ENCODE measurements at places on chromosomes 12 and 14.

DNA sequence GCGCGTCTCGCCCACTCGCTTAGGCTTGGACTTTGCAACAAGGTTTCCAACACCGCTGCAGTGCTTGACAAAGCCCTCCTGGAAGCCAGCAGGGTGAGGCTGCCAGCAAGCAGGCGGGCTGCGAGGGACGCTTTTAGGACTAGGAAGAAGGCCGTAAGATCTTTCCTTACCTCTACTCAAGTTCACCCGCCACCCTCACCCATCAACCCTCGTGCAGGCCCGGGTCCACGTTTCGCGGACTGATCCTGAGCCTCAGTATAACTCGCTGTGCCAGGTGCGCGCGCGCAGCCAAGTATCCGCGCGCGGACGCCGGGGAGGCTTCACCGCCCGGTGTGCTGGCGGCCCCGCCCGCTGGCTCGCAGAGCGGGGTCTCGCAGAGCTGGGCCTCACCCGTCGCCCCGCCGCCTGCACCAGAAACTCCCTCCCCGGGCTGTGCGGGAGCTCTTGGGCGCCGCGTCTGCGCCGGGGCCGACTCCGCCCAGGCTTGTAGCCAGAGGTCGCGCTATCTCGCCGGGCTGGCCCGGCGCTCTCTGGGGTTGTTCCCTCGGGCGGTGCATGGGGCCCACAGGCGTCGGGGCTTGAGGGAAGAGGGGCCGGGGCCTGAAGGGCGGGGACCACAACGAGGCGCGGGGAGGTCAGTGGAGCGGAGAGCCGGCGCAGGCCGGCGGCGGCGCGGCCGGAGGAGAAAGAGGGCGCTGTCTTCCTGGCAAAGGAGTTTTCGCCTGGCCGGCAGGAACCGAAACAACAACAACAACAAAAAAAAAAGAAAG is 7.6 kb upstream of the SIX1 start:
- DNase-seq: peak; percentile 62

GRCh38 chr12:53750812-53751335 is 905 bp downstream of the CISTR start:
- DNase-seq: peak; percentile 66

DNA sequence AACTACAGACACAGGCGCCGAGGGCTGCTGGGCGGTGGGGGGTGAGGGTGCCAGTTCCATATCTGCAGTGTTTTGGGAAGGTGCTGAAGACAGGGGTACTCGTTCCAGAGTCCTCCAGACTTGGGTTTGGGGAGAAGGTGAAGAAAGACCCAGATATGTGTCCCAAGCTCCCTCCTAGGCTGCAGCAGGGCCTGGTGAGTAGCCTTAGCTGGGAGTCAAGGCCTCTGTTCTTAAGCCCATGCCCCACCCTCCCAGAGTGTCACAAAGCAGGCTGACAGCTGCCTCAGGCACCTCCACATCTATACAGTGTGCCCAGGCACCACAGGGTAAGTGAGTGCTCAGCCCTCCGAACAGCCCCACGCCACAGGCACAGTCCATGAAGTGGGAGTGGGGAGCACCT is 4.3 kb downstream of the NCKAP5L start:
- DNase-seq: no peak

DNA sequence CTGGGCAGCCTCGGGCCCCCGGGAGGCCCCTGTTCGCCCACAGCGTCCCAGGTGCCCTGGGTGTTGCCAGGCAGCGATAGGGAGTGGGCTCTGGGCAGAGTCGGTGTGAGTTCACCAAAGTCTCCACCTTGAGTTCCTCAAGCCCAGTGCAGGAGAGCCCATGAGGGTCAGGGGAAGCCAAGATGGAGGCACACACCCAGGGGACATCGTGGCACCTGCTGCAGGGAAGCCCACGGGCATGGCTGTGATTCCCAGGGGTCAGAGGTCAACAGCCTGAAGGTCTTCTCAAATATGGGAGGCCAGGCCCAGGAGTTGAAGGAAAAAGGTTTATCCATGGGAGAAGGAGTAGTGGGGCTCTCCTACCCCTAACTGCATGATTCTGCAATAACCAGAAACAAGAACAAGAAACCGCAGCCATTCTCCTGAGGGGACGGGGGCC is 148.8 kb downstream of the ADGRD1 start:
- no peak for DNase-seq

DNA sequence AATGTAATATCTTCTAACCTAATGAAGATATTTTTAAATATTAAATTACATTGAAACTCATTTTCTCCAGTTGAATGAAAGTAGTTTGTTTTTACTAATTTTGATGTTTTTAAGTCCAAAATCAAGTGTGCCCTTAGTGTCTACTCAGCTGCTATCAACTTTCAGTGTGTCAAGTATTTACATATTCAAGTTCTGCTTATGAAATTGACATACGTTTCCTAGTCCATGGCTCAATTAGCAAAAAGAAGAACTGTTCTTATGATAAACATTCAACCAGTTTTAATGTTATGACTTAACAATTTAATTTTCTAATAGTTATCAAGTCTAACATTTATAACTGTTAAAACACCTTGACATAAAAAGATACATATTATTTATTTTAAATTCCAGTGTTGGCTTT is 137.1 kb downstream of the DUSP6 start:
- DNase-seq: no peak

DNA sequence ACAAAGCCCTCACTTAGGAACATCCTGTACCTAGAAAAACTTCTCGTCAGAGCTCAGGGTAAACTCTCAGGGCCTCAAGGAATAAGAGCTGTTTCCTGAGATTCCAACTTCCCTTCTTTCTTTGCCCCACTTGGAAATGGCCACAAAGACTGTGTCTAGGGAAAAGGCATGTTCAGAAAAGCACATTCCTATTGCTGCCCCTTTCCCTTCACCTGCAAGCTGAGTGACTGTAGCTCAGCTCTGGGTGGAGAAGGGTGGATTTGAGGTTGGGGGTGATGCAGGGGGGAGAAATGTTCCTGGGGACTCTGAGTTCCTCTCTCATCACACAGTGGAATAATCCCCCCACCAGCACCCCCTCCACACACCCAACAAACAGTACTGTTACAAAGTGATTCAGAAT is 6.8 kb downstream of the ENDOU start:
- no peak for DNase-seq

- no peak for DNase-seq
These were observed 162.7 kb downstream of the BMP4 start for GRCh38 chr14:53793790-53794505.

- no peak for DNase-seq
These were observed 62.2 kb downstream of the VEZT start for GRCh38 chr12:95279856-95280255.

- no peak for DNase-seq
These were observed 30.3 kb upstream of the IFNG start for GRCh38 chr12:68189821-68190242.

DNA sequence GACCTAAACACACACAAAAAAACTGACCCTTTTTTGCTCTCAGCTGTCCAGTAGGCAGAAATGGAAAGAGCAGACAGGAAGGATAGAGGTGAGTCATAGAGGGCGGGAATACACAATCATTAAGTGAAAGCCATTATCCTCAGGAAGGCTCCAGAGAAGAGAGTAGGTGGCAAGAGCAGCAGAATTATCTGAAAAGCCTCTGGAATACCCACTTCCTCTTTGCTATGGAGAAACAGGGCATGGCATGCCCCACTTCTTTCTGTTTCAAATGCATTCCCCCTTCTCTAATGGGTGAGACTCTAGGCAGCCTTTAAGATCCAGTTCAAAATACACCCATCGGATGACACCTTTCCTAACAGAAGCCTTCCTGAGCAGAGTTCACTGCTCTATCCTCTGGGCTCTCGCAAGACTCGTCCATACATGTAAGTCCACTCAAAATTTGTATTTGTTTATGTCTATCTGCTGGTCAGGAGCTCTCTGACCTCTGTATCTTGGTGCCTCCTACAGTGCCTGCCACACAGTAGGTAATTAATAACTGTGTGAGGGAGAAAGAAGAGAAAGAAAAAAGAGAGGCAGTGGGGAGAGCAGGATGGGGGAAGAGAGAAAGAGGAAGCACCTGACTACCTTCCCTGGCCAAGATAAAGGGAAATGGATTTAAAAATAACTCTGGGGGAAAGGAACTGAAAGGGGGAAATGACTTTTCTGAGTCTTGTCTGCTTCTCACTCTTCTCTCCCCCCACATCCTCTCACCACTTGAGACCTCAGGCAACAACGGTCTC is 8.5 kb downstream of the KLHL33 start:
- DNase-seq: peak; percentile 38

GRCh38 chr12:116539905-116540482 is 19.2 kb upstream of the MAP1LC3B2 start:
- no peak for DNase-seq

DNA sequence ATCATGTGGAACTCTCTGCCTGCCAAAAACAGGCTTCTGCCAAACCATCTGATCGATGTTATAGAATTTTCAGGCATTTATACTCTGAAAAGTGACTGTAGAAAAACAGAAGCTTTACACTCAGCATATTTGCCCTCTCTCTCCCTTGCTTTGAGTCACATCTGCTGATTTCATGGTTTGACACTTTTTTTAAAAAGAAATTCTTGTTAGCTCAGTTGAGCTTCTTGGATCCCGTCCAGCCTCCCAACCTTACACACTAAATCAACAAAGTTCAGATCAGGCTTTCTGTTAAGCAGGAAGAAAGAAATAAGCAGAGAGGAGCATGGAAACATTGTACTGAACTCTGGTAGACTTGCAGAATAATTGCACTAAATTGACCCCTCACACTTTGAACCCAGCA is 193.6 kb upstream of the SEL1L start:
- DNase-seq: no peak

- DNase-seq: peak; percentile 90
These were observed 32.0 kb downstream of the ANAPC7 start for GRCh38 chr12:110371408-110372055.

- no peak for DNase-seq
These were observed 162.7 kb downstream of the BTG1 start for GRCh38 chr12:91982946-91983345.

DNA sequence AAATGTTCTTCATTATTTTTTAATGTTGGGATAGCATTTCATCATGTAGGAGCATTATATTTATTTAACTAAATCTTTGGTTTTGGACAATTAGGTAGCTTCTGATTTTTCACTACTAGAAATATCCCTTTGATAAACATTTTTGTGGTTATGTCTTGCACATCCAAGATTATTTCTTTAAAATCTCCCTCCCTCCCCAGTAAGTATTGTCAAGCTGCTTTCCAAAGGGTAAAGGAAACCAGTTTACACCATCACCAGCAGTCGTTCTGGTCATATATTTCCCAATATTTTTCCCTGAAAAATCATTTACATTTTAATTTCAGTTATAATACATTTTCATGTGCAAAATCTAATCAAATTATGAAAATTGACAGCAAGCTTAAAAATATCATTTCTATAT is 11.1 kb downstream of the CD69 start:
- no peak for DNase-seq

- DNase-seq: no peak
These were observed 270.8 kb downstream of the FOXG1 start for GRCh38 chr14:29037411-29037810.

DNA sequence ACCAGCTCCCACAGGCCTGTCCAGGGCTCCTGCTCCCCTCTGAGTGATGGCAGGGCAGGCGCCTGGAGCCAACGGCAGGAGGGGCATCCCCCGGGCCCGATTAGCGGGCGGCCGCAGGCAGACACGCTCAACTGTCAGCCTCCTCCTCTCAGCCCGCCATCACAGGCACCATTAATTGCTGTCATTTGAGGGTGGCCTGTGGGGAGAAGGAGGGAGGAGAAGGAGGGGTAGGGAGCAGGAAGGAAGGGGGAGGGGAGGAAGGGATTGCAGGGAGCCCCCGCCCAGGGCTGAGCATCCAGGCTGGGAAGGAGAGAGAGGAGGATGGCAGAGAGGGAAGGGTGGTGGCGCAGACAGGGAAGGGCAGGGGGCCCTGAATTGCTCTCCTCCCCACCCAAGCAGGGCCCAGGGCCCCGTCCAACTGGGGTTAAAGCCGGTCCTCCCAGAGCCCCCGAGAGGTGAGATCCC is 36.1 kb downstream of the NCOR2 start:
- no peak for DNase-seq

GRCh38 chr12:110733900-110734299 is 8.8 kb downstream of the PPP1CC start:
- DNase-seq: no peak

DNA sequence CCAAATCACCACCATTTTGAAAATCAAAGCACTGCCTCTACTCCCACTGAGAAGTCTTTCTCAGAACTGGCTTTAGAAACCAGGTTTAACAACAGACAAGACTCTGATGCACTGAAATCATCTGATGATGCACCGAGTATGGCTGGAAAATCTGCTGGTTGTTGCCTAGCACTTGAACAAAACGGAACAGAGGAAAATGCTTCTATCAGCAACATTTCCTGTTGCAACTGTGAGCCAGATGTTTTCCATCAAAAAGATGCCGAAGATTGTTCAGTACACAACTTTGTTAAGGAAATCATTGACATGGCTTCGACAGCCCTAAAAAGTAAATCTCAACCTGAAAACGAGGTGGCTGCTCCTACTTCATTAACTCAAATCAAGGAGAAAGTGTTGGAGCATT is 115.0 kb upstream of the NPAS3 start:
- no peak for DNase-seq

DNA sequence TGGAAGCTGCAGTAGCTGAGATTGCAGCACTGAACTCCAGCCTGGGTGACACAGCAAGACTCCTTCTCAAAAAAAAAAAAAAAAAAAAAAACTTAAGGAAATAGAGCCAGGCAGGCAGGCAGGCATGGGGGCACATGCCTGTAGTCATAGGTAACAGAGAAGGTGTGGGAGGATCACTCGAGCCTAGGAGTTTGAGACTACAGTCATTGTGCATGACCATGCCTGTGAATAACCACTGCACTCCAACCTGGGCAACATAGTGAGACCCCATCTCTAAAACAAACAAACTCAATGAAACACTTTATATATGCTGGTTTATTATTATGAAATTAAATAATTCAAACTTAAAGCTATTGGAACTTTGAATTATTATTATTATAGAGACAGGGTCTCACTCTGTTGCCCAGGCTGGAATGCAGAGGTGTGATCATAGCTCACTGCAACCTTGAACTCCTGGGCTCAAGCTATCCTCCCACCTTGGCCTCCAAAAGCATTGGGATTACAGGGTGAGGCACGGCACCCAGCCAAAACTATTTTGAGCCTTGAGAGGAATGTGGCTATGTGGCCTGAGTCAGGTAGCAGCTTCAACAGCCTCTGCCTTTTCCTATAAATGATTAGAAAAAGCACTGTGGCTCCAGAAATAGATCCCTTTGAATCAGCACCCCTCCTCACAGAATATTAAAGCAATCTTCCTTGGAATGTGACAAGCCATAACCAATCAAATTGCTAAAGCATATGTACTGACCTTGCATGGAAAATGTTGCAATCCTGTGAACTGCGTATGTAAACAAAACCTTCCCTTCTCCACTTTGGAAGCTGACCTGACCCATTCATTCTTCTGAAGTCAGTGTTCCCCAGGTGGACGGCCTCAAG is 34.7 kb upstream of the YY1 start:
- no peak for DNase-seq

Measured in stimulated activated naive B cell treated with anti-CD40 and anti-IgM and Interleukin-4, amounts not matched to agents 10 μg/mL and 1 μg/mL and 100 μg/mL, for 72 hours (primary cell).